Smooth muscle cell of the pulmonary artery (primary cell): ENCODE measurements at places on chromosomes 6 and 20. TPM values are rescaled to one million over a fixed set of nuclear protein-coding genes. Genes with fewer than 3 reads are reported as not detected.

The COL9A3 gene
- total RNA-seq, result 0.39 and 0.50 TPM in 2 replicates

The BMP6 gene
- total RNA-seq, result 38.6 and 57.1 TPM in 2 replicates

The RAB32 gene
- total RNA-seq, result 70.8 and 89.8 TPM in 2 replicates

The NDRG3 gene
- total RNA-seq, result 21.5 and 29.3 TPM in 2 replicates

The AIF1 gene
- total RNA-seq, result not detected in 2 replicates

The EYA4 gene
- 0.65 TPM in 1 of 2 replicates, not detected in the other for total RNA-seq

The TCF15 gene
- not detected in 2 replicates for total RNA-seq

The ADGRG6 gene
- 0.33 and 2.1 TPM in 2 replicates for total RNA-seq

The SFTA2 gene
- not detected in 2 replicates for total RNA-seq

The SLC22A7 gene
- not detected in 2 replicates for total RNA-seq

The NOTCH4 gene
- total RNA-seq, result 0.65 and 0.96 TPM in 2 replicates

The WDR46 gene
- 44.7 and 54.2 TPM in 2 replicates for total RNA-seq

The RAD21L1 gene
- total RNA-seq, result 0.13 and 0.53 TPM in 2 replicates

The TRIM10 gene
- not detected in 2 replicates for total RNA-seq

The B3GAT2 gene
- not detected in 2 replicates for total RNA-seq

The SLC22A1 gene
- total RNA-seq, result 0.40 and 0.46 TPM in 2 replicates

The ZNF165 gene
- total RNA-seq, result 0.13 and 0.26 TPM in 2 replicates

The SERPINB1 gene
- 8.0 and 11.3 TPM in 2 replicates for total RNA-seq

The SAMD10 gene
- 2.3 and 3.6 TPM in 2 replicates for total RNA-seq

The ELOVL2 gene
- total RNA-seq, result 0.46 and 0.85 TPM in 2 replicates

The SLC22A16 gene
- not detected in 2 replicates for total RNA-seq

The SCGN gene
- not detected in 2 replicates for total RNA-seq

The CRISP3 gene
- total RNA-seq, result not detected in 2 replicates

The AKAP12 gene
- total RNA-seq, result 45.4 and 94.6 TPM in 2 replicates

The DEFB132 gene
- total RNA-seq, result not detected in 2 replicates

The NUDT3 gene
- 15.7 and 19.9 TPM in 2 replicates for total RNA-seq

The ADTRP gene
- total RNA-seq, result 2.0 and 9.0 TPM in 2 replicates

The RNF5 gene
- total RNA-seq, result 20.5 and 26.7 TPM in 2 replicates

The OR2W1 gene
- not detected in 2 replicates for total RNA-seq

The SLC22A3 gene
- total RNA-seq, result 10.2 and 13.5 TPM in 2 replicates
